ENCODE measurements at places on chromosomes 7 and 10.
A peak's percentile ranks its signal among the peaks of the same experiment; 100 is the strongest.

DNA sequence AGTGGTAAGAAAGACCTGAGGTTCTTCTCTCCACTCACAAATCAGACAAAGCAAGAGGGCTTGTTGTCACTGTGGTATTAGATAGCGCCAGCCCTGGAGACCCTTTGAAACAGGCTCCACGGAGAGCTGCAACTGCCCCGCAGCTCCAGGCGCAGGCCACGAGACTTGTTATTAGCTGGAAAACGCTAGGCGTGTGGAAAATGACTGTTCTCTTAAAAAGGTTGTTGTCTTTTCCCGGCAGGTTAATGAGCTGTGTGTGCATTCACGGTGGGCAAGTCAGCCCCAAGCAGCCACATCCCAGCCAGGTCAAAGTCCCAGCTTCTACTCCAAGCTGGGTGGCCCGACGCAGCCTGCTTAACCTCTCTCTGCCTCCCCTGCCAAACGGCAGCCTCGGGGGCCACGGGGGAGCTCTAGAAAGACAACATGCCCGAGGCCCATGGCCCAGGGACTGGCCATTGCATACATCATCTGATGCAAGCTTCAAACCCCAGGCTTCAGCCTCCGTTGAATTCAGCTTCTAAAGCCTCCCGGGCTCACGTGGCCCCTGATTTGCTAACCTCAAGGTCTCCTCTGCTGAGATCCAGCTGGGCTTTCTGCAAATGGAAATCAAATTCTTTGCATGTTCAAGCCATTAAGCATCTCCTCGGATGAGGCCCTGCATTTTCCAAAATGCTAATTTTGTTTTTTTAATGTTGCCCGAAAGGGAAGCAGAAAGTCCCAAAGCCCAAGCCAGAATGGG, 61.3 kb upstream of the DNAAF5 start:
- no peak overlapping the region for H3K4me3 ChIP-seq
- H3K36me3 ChIP-seq: no peaks in the 10 kb centered on the region
- H3K4me1 ChIP-seq: no peaks in the 10 kb centered on the region
- H3K27me3 ChIP-seq: no peaks in the 10 kb centered on the region

DNA sequence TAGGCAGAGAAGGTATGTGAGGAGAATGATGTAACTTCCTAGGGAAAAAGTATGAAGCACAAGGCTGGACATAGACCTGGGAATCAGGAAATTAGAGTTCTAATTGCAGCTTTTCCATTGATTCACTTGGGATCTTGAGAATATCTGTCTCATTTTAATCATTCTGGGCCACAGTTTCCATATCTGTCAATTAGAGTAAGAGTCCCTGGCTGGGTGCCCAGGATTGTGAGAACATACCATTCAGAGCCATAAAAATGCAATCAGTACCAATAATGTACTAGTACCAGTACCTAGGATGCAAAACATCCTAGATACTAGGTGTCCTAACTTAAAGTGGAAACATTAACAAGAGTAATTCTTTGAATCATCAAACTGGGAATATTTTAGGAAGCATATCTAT, 29.6 kb downstream of the CAV1 start:
- H3K4me3 ChIP-seq: no peak overlapping the region
- DNase-seq: no peak
- H3K4me1 ChIP-seq: no peaks in the 10 kb centered on the region

DNA sequence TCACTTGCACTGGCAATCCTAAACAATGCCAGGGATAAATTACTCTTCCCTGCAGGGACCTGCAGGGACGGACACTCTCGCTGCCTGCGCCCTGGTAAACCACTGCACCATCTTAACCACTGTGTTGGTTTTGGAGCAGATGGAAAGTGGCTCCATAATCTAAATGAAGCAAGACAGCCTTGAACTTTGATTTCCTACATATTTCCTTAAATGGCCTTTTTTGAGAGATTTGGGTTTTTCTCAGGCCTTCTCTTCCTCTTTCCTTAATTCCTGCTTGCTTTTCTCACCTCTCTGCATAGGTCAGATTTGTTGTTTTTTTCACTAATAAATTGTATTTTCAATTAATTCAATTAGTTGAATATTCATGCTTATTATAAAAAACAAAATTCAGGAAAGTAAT, 2.8 kb downstream of the PILRA start:
- no peak overlapping the region for H3K27ac ChIP-seq
- no peaks in the 10 kb centered on the region for H3K27me3 ChIP-seq
- no peak for DNase-seq

DNA sequence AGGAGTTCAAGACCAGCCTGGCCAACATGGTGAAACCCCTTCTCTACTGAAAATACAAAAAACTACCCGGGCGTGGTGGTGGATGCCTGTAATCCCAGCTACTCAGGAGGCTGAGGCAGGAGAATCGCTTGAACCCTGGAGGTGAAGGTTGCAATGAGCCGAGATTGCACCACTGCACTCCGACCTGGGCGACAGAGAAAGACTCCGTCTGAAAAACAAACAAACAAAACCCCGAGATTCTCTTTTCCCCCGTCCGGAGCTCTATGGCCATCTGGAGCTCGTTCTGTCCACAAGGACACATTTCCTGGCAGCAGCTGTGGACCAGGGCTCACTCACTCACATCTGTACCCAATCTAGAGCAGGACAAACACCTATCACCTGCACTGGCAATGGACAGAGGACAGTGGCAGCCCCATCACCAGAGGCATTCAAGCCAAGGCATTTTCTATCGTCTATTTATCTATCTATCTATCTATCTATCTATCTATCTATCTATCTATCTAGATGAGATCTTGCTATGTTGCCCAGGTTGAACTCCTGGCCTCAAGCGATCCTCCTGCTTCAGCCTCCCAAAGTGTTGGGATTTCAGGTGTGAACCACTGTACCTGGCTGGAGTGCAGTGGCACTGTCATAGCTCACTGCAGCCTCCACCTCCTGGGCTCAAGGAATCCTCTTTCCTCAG, 167.1 kb upstream of the TNRC18 start:
- peaks cover 23% of the 10 kb centered on the region for H3K4me1 ChIP-seq
- DNase-seq: no peak
- no peaks in the 10 kb centered on the region for H3K36me3 ChIP-seq
- H3K27me3 ChIP-seq: peaks cover 12% of the 10 kb centered on the region
- H3K4me3 ChIP-seq: no peak overlapping the region
- no peak overlapping the region for H3K27ac ChIP-seq

GRCh38 chr7:76515999-76516443, 5.7 kb downstream of the UPK3B start:
- no peaks in the 10 kb centered on the region for H3K4me1 ChIP-seq
- peak; percentile 39 for DNase-seq
- no peaks in the 10 kb centered on the region for H3K27me3 ChIP-seq
- no peaks in the 10 kb centered on the region for H3K36me3 ChIP-seq

GRCh38 chr10:132410056-132410778, 13.2 kb downstream of the PWWP2B start:
- H3K4me1 ChIP-seq: no peaks in the 10 kb centered on the region
- H3K36me3 ChIP-seq: peaks cover 45% of the 10 kb centered on the region
- H3K4me3 ChIP-seq: no peak overlapping the region
- H3K27me3 ChIP-seq: no peaks in the 10 kb centered on the region
- no peak for DNase-seq

- H3K27ac ChIP-seq: no peak overlapping the region
- no peak overlapping the region for H3K4me3 ChIP-seq
- DNase-seq: no peak
- H3K4me1 ChIP-seq: no peaks in the 10 kb centered on the region
- no peaks in the 10 kb centered on the region for H3K36me3 ChIP-seq
- no peaks in the 10 kb centered on the region for H3K27me3 ChIP-seq
Measured at GRCh38 chr7:117816727-117817126, 56.5 kb downstream of the CTTNBP2 start.

DNA sequence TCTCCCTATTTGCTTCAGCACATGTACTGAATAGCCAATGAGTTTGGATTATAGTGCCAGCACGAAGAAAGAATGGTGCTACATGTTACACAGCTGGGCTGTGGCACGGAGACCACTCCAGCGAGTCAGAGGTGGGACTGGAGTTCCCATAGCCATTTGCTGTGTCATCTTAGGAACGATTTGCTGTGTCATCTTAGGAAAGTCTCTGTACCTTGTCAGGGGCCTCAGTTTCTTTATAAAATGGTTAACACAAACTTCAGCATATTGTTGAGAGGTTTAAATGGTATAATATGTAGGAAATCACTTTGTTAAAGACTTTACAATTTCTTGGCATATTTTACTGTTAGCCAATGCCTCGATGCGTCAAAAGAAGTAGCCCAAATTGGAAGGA, 609.4 kb downstream of the LRMDA start:
- no peaks in the 10 kb centered on the region for H3K4me1 ChIP-seq
- no peak for DNase-seq
- H3K27ac ChIP-seq: no peak overlapping the region
- H3K36me3 ChIP-seq: no peaks in the 10 kb centered on the region

DNA sequence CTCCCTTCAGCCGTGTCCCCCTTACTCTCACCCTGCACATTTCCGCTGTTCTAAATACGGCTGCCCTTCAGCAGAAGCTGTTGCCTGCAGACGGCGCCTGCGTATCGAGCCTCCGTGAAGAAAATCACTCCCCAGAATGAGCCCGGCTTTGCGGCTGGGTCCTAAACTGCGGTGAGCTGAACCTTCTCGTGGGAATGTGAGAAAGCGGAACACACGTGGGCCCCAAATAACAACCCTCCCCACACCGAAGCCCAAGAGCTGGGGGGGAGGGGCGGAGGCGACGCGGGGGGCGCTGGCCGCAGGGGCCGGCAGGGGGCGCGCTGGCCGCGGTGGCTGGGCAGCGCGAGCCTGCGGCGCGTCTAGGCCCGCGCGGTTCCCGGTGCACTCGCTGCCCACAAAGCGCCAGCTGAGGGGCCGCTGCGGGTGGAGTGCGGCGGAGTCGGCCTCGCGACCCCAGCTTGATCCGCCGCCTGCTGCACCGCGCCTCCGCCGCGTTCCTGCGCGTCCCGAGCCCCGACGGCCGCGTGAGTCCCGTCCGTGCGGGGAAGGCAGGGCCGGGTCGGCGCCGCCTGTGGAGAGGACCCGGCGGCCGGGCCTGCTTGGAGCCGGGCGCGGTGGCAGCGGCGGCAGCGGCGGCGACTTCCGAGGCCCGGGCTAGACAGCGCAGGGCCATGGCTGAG, at the start of gene ZNF398:
ZNF398 (plus strand) TSS at position 382 of the 680 bp plus-strand sequence; CDS start at position 672, 290 bp downstream.
- DNase-seq: peak; percentile 78
- H3K4me3 ChIP-seq: peak within 1 kb of the TSS; percentile 98
- H3K27me3 ChIP-seq: no peaks in the 10 kb centered on the region
- peak within 1 kb of the TSS; percentile 86 for H3K27ac ChIP-seq
- no peaks in the 10 kb centered on the region for H3K36me3 ChIP-seq

DNA sequence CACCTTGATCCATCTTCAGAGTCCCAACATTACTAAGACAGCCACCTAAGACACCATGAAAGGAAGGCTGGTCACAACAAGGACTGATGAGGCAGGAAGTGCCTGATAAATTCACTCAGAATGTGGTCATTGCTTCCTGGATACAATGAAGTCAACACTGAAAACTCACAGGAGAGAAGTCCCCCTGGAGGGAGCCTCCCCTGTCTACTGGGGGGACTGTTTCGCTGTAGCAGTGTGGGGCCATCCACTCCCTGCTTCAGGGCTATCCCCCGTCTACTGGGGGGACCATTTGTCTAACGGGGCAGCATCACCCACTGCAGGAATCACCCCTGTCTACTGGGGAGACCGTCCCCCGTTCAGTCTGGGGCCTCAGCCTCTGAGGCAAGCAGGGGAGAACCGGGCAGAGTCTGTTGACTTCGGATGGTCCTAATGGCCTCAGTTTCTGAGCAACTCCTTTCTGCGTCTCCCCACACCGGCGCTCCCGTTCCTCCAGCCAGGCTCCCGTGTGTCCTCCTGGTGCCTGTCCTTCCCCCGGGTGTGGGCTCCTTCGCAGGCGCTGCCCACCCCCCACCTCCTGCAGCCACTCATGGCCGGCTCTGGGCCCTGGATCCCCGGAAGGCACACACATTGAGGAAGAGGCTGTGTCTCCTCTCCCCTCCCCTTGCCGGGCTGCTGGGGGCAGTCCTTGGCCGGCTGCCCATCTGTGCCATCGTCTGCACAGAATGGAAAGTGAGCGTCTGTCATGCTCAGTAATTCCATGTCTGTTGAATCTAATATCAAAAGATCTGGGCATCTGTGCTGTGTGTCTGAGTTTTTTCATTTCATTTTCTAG, 59.9 kb upstream of the DNAJB6 start:
- H3K36me3 ChIP-seq: no peaks in the 10 kb centered on the region
- no peak overlapping the region for H3K4me3 ChIP-seq
- peaks cover 4% of the 10 kb centered on the region for H3K27me3 ChIP-seq
- DNase-seq: no peak

DNA sequence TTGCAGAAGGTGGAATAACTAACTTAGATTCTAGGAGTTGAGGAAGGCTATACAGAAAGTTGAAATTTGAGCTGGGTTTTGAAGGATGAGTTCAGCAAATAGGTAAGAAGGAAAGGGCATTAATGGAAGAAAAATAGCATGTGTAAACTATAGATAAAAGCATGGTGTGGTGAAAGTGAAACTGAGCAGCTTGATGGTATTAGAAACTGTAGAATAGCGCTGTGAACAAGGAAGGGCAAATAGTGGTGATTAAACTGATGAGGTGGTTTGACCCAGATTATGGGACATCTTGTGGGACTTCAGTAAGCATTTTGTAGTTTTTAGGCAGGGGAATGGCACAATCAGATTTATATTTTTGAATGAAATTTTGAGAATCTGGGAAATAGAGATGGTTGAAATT, 90.5 kb downstream of the EXOC6 start:
- H3K4me3 ChIP-seq: no peak overlapping the region
- H3K4me1 ChIP-seq: no peaks in the 10 kb centered on the region
- H3K36me3 ChIP-seq: no peaks in the 10 kb centered on the region
- H3K27me3 ChIP-seq: no peaks in the 10 kb centered on the region
- no peak overlapping the region for H3K27ac ChIP-seq
- no peak for DNase-seq

GRCh38 chr7:18754766-18755165, 259.2 kb downstream of the HDAC9 start:
- no peaks in the 10 kb centered on the region for H3K36me3 ChIP-seq
- no peak overlapping the region for H3K27ac ChIP-seq
- H3K4me3 ChIP-seq: no peak overlapping the region
- no peaks in the 10 kb centered on the region for H3K27me3 ChIP-seq
- no peak for DNase-seq

- no peak for DNase-seq
- no peaks in the 10 kb centered on the region for H3K36me3 ChIP-seq
- no peaks in the 10 kb centered on the region for H3K4me1 ChIP-seq
- no peaks in the 10 kb centered on the region for H3K27me3 ChIP-seq
- no peak overlapping the region for H3K4me3 ChIP-seq
- H3K27ac ChIP-seq: no peak overlapping the region
Measured at GRCh38 chr10:12556039-12556438, 206.7 kb downstream of the CAMK1D start.

- H3K36me3 ChIP-seq: no peaks in the 10 kb centered on the region
- no peak overlapping the region for H3K4me3 ChIP-seq
- no peaks in the 10 kb centered on the region for H3K27me3 ChIP-seq
- no peak overlapping the region for H3K27ac ChIP-seq
- DNase-seq: no peak
- H3K4me1 ChIP-seq: no peaks in the 10 kb centered on the region
Measured at GRCh38 chr10:20100171-20100570, 283.9 kb downstream of the PLXDC2 start.

- no peaks in the 10 kb centered on the region for H3K4me1 ChIP-seq
- no peak overlapping the region for H3K4me3 ChIP-seq
- H3K27me3 ChIP-seq: no peaks in the 10 kb centered on the region
- H3K36me3 ChIP-seq: no peaks in the 10 kb centered on the region
- DNase-seq: no peak
Measured at GRCh38 chr7:22256541-22257096, 100.3 kb downstream of the RAPGEF5 start.

All from naive thymus-derived CD4-positive, alpha-beta T cell (primary cell).